ENCODE measurements at places on chromosomes 1 and 21. TPM values are rescaled to one million over a fixed set of nuclear protein-coding genes. Genes with fewer than 3 reads are reported as not detected.

DNA sequence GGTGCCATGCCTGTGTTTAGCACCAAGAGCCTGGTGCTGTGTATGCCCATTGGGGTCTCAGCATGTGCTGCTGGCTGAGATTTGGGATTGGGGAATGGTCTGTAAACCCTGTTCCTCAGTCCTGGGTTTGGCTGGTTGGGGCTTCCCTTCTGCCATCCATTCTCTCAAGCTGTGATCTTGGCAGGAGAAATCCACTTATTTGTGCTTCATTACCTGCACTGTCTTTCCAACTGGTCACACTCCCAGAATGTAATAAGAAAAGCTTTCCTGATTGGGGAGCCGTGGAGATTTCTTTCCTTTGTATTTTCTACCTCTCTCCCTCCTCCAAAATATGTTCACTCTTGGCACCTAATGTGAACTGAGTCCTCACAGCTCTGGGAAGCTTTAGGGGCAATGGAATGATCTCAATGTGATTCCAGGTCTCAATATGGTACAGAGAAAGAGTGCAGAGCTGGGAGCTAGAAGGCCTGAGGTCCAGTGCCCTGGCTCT, 23.0 kb upstream of the KCNA10 start:
- H3K4me3 ChIP-seq = no peak overlapping the region
- H3K27me3 ChIP-seq = peaks cover 3% of the 10 kb centered on the region
- no peaks in the 10 kb centered on the region for H3K36me3 ChIP-seq

- H3K36me3 ChIP-seq = no peaks in the 10 kb centered on the region
- no peak for DNase-seq
- no peaks in the 10 kb centered on the region for H3K4me1 ChIP-seq
- H3K27me3 ChIP-seq = peaks cover 7% of the 10 kb centered on the region
Measured at GRCh38 chr1:67097305-67097704, 37.5 kb downstream of the C1orf141 start.

DNA sequence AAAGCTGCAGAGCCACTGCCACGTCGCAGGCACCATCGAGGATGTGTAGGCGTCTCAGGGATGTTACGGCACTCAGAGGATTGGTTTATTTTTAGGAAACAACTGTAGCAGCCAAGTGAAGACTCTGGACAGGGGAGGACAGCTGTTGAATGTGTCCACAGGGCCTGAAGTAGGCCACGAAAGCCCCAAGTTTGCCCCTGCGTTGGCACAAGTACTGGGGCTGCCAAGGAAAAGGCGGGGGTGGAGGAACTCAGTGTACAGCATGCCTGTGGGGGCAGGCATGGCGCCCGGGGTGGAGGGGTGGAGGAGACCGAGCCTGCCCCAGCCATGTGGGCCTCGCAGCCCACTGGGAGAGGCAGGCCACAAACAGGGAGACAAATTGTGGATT, 89.7 kb downstream of the ADARB1 start:
- no peaks in the 10 kb centered on the region for H3K27me3 ChIP-seq
- no peak overlapping the region for H3K4me3 ChIP-seq
- H3K36me3 ChIP-seq = no peaks in the 10 kb centered on the region
- no peak overlapping the region for H3K27ac ChIP-seq
- DNase-seq = no peak

DNA sequence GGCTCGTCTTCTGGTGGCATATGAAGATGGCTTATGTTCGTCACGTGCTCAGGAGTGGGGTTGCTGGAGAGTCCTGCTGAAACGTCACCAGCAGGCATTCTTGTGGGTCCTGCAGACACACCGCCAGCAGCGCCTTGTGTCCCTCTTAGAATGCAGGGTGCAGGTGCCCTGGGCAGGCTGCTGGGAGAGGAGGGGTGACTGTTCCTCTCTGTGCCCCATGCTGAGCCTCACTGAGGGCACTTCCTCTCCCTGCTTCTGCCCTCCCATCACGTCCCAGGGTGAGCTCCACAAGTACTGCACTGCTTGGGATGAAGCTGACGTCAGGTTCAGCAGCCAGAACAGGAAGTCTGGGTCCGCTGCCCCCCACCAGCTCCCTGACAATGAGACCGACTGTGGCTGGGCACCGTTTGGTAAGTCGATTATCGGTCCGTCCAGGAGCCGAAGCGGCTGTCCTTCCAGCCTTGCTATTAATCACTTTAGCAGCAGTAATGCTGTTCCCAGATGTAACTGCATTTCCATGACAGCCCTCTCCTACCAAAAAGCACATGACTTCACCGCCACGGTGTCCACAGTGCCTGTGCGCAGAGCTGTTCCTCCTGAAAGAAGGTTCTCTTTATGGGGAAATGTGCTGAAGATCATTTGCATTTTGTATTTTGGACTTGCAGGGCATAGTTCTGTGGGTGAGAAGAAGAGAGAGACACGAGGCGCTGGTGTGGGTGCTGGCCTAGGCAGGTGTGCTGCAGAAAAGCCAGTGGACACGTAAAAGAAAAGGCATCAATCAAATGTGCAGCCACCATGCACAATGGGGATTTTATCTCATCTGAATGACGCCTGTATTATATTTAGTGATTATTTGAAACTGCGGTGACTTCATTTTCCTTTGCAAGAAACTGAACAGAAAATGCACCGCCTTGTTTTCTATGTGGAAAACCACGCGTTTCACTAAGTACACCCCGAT, 21.0 kb downstream of the SLC37A1 start:
- no peak for DNase-seq
- H3K27ac ChIP-seq = no peak overlapping the region
- no peaks in the 10 kb centered on the region for H3K36me3 ChIP-seq
- no peak overlapping the region for H3K4me3 ChIP-seq
- H3K27me3 ChIP-seq = no peaks in the 10 kb centered on the region

DNA sequence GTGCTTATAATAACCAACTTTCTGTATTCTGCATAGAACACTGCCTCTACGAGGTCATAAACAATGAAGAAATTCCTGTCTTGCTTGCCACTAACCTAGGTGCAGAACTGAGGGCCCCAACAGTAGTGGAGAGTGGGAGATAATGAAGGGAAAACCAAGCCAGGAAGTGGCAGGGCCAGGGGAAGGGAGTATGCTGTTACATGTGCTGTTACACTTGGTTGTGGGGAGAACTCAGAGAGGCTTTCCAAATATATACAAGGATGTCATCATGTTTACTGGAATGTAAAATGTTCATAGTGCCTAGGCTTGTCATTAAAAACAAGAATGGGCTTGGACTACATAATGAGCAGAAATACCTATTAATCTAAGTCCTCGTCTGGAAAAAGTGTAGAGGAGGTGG, 31.1 kb downstream of the NHLH2 start:
- H3K36me3 ChIP-seq = no peaks in the 10 kb centered on the region
- H3K4me1 ChIP-seq = no peaks in the 10 kb centered on the region
- H3K27ac ChIP-seq = no peak overlapping the region
- H3K27me3 ChIP-seq = no peaks in the 10 kb centered on the region
- no peak for DNase-seq

DNA sequence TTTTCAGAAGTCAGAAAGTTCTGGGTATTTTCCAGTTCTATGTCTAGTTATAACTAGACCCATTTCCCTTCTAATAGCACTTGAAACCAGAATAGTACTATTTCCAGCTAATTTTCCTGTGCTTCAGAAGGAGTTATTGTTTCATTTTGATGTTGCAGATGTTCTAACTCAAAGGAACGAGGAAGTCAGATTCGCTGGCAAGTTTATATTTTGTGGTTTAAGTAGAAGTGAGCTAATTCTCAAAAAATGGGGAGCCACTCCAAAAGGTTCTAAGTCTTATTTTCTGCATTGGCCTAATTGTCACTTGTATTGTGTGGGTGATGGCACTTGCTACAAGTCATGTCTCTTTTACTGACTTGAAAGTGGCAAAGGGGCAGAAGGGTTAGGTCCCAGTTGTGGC, 18.1 kb downstream of the CCDC185 start:
- H3K27ac ChIP-seq = no peak overlapping the region
- no peaks in the 10 kb centered on the region for H3K4me1 ChIP-seq
- H3K36me3 ChIP-seq = no peaks in the 10 kb centered on the region
- H3K27me3 ChIP-seq = no peaks in the 10 kb centered on the region

- DNase-seq = peak; percentile 92
- H3K27me3 ChIP-seq = no peaks in the 10 kb centered on the region
- H3K4me1 ChIP-seq = peaks cover 4% of the 10 kb centered on the region
- no peaks in the 10 kb centered on the region for H3K36me3 ChIP-seq
- no peak overlapping the region for H3K4me3 ChIP-seq
Measured at GRCh38 chr1:237219751-237220642, 178.0 kb downstream of the RYR2 start.

DNA sequence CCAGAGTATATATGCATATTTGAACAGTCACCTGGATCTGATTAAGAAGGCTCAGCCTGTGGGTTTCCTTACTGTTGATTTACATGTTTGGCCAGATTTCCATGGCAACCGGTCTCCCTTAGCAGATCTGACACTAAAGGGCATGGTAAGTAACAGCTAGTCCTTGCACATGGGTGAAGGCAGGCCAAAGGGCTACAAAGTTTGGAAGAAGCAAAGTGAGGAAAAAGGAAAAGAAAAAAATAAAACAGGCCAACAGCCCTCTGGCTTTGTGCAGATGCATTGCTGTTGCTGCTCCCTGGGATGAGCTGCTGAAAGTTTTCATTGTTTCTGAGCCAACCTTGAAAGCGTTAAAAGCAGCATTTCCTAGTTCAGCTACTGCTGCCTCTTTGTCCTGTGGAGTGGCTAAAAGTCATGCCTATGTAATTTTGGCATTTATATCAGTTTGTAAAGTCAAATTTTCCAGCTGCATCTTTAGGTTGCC, 176.5 kb upstream of the HOOK1 start:
- no peaks in the 10 kb centered on the region for H3K36me3 ChIP-seq
- H3K4me1 ChIP-seq = peaks cover 5% of the 10 kb centered on the region
- H3K27me3 ChIP-seq = no peaks in the 10 kb centered on the region
- peak; percentile 66 for DNase-seq
- H3K27ac ChIP-seq = no peak overlapping the region

- DNase-seq = no peak
- H3K27ac ChIP-seq = no peak overlapping the region
- H3K27me3 ChIP-seq = no peaks in the 10 kb centered on the region
- peaks cover 16% of the 10 kb centered on the region for H3K36me3 ChIP-seq
Measured at GRCh38 chr1:183137782-183138181, 48.3 kb upstream of the LAMC2 start.

CLCA2 gene
- total RNA-seq = 1.8 TPM
